Bronchus fibroblast of lung (primary cell): ENCODE measurements at places on chromosomes 7 and 10. TPM values are rescaled to one million over a fixed set of nuclear protein-coding genes. Genes with fewer than 3 reads are reported as not detected.

CEP55 gene
- total RNA-seq, result 56.3 and 78.7 TPM in 2 replicates

CCNJ gene
- 4.2 TPM in 2 replicates for total RNA-seq

TM9SF3 gene
- total RNA-seq, result 42.1 and 44.2 TPM in 2 replicates

HMX2 gene
- not detected in 2 replicates for total RNA-seq

SPDYE5 gene
- not detected in 2 replicates for total RNA-seq

ST8SIA6 gene
- 0.67 and 0.74 TPM in 2 replicates for total RNA-seq

HOXA10 gene
- total RNA-seq, result not detected in 2 replicates

TUBB8 gene
- not detected in 2 replicates for total RNA-seq

KCNH2 gene
- 0.15 TPM in 1 of 2 replicates, not detected in the other for total RNA-seq

C10orf62 gene
- not detected in 2 replicates for total RNA-seq

ASZ1 gene
- not detected in 2 replicates for total RNA-seq

CALML5 gene
- not detected in 2 replicates for total RNA-seq

HSPA12A gene
- 4.0 and 4.7 TPM in 2 replicates for total RNA-seq

C10orf105 gene
- total RNA-seq, result not detected in 2 replicates

AP5Z1 gene
- total RNA-seq, result 19.9 and 21.2 TPM in 2 replicates

TMEM184A gene
- under 0.01 TPM in 1 of 2 replicates, not detected in the other for total RNA-seq

CLEC5A gene
- total RNA-seq, result not detected in 2 replicates

ZNF862 gene
- 2.7 and 3.9 TPM in 2 replicates for total RNA-seq

SPAM1 gene
- total RNA-seq, result not detected in 2 replicates

EIF3A gene
- total RNA-seq, result 61.2 and 70.8 TPM in 2 replicates

ERLIN1 gene
- total RNA-seq, result 28.4 and 33.0 TPM in 2 replicates

GIMAP5 gene
- not detected in 2 replicates for total RNA-seq

BTBD16 gene
- not detected in 2 replicates for total RNA-seq

ADAMTS14 gene
- total RNA-seq, result under 0.01 and 0.34 TPM in 2 replicates

IFIT3 gene
- total RNA-seq, result 5.7 and 5.9 TPM in 2 replicates

RADIL gene
- total RNA-seq, result 2.2 and 3.0 TPM in 2 replicates

SLC26A3 gene
- not detected in 2 replicates for total RNA-seq

SGMS1 gene
- total RNA-seq, result 42.2 and 43.6 TPM in 2 replicates

SOSTDC1 gene
- total RNA-seq, result 0.15 and 0.17 TPM in 2 replicates

GARIN1A gene
- total RNA-seq, result 0.34 and 0.45 TPM in 2 replicates

SCD gene
- 820 and 879 TPM in 2 replicates for total RNA-seq

PNLIP gene
- not detected in 2 replicates for total RNA-seq

KCNIP2 gene
- total RNA-seq, result under 0.01 and 0.17 TPM in 2 replicates

CRPPA gene
- 0.74 and 1.0 TPM in 2 replicates for total RNA-seq

CALHM3 gene
- total RNA-seq, result not detected in 2 replicates

CCZ1 gene
- 57.1 and 63.7 TPM in 2 replicates for total RNA-seq

HOXA3 gene
- 1.3 and 2.9 TPM in 2 replicates for total RNA-seq

GPNMB gene
- 13.8 and 14.7 TPM in 2 replicates for total RNA-seq

AGAP6 gene
- 2.9 and 3.0 TPM in 2 replicates for total RNA-seq

EN2 gene
- not detected in 2 replicates for total RNA-seq

ATP5MK gene
- total RNA-seq, result 331 and 341 TPM in 2 replicates

KIAA1217 gene
- 3.9 and 5.2 TPM in 2 replicates for total RNA-seq

DUSP5 gene
- 27.4 and 29.0 TPM in 2 replicates for total RNA-seq

NPFFR1 gene
- not detected in 2 replicates for total RNA-seq
